GM18507 (cell line): ENCODE measurements at places on chromosomes 2 and 18.

DNA sequence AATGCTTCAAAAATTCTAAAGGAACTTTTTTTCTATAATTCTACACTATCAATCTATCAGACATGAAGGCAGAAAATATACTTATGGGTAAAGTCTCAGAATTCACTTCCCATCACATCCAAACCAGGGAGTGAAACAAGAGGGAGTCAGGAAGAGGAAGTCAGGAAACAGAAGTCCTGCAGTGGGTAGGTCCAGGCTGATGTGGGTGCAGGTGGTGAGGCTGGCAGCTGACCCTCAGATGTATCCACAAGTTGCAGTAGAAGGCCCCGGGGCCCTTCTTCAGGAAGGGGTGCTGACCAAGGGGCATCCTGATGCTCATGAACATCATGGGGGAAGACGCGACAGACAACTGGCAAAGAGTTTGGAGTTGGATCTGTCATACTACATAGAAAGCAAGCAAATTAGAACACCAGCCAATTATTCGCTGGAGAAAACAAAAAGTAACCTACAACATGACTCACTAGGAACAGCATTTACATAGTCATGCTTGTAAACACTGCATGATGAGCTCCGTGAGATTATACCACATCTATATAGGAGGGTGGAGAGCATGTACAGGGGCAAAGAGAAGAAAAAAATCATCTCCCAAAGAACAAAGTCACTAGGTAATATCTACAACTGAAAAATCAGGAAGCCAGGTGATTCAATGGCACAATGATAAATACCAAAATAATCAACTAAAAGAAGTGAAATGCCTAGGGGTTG lies 4.2 kb downstream of the UXS1 start:
- DNase-seq: no peak

GRCh38 chr2:11703700-11704099 lies 33.7 kb upstream of the NTSR2 start:
- no peak for DNase-seq

GRCh38 chr2:189022492-189022891 lies 48.3 kb downstream of the COL3A1 start:
- DNase-seq: no peak

DNA sequence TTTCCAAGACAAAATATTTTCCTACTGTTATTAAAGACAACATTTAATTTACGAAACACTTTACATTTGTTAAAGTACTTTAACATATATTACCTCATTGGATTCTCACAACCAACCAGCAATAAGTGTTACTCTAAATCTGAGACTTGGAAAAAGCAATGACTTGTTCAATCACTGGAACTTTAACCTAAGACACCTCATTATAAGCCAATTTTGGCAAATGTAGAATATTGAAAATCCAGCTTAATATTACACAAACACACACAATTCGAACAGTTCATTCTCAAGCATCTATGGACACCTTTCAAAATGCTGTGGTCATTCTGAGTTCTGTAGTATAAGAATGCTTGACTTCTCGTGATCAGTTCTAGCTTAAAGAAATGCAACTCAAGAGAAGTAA lies 619.4 kb upstream of the CHAC2 start:
- DNase-seq: no peak

DNA sequence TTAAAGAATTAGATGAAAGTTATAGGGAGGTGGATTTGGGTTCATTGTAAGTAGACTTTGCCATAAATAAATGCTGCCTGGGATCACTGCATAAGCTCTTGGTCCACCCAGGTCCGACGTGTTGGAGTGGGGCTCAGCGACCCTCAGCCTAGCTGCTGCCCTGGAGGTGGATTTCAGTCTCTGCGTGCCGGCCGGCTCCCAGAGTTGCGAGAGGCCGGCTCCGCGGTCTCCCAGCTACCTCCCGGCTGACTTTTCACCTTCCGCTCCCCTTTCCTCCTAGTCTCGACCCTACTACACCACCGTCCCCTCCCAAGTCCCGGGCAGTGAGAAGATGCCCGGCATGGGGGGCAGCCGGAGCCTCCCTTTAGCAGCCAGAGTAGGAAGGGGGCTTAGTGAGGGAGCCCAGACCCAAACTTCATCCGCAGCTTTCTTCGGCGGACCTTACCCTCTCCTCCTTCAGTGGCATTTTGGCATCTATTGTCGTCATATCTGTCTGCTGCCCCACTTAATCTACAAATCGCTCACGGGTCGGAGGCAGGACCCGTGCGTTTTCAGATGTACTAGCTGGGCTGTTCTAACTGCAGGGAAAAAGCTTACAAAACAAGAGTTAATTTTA lies 8.1 kb downstream of the EMX1 start:
- no peak for DNase-seq

DNA sequence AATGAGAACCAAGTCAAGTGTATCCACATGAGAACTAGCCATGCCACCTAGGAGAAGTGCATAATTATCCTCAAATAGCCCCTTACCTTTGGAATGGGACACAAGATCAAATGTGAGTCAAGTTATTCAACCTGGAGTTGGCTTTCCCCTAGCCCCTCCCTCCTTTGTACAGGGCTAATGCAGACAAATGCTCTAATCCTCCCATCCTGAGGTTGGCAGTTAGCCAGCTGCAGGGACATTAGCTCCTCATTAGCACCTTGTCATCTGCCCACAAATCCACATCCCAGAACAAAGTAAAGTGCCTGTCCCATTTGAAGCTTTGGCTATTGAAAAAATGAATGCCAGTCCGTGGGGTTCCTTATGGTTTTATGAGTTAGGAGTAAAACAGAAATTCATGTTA lies 294.1 kb upstream of the FANCL start:
- DNase-seq: no peak

GRCh38 chr2:170354388-170354787 lies 176.4 kb downstream of the MYO3B start:
- DNase-seq: no peak
